ENCODE measurements at places on chromosomes 5 and 9.

DNA sequence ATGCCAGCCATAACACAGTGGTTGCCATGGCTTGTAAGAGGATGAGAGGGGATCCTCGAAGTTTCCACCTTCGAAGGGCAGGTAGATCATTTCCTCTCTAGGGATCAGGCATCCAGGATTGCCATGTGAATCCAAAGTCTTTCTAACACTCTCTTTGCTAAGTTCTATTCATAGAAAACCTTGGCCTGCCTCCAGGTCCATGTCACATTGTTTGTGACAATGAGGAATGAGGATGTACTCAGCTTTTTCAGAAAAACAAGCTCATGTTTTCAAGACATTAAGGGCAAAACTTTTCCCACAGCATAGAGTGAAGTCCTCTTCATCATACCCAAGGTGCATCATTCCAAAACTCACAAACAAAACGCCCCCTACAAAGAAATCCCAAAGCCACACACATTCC, 19.6 kb downstream of the ESM1 start:
- DNase-seq: no peak

GRCh38 chr9:130857864-130858738, 23.0 kb downstream of the ABL1 start:
- DNase-seq: no peak

GRCh38 chr5:40660751-40661150, 19.0 kb upstream of the PTGER4 start:
- no peak for DNase-seq

GRCh38 chr5:14136228-14136627, 6.9 kb upstream of the TRIO start:
- DNase-seq: no peak

- peak; percentile 40 for DNase-seq
Measured at GRCh38 chr5:17103461-17103860, 114.0 kb upstream of the BASP1 start.

DNA sequence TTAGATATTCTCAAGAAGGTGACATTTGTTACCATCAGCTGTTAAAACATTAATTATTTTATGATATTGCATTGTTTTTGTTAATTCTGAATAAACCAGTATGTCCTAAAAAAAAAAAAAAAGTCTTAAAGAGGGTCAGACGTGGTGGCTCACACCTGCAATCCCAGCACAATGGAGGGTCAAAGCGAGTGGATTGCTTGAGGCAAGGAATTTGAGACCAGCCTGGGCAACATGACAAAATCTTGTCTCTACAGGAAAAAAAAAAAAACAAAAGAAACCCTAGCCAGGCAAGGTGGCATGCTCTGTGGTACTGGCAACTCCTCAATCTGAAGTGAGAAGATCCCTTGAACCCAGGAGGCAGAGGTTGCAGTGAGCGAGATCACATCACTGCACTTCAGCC, 46.8 kb downstream of the CYLC2 start:
- no peak for DNase-seq

DNA sequence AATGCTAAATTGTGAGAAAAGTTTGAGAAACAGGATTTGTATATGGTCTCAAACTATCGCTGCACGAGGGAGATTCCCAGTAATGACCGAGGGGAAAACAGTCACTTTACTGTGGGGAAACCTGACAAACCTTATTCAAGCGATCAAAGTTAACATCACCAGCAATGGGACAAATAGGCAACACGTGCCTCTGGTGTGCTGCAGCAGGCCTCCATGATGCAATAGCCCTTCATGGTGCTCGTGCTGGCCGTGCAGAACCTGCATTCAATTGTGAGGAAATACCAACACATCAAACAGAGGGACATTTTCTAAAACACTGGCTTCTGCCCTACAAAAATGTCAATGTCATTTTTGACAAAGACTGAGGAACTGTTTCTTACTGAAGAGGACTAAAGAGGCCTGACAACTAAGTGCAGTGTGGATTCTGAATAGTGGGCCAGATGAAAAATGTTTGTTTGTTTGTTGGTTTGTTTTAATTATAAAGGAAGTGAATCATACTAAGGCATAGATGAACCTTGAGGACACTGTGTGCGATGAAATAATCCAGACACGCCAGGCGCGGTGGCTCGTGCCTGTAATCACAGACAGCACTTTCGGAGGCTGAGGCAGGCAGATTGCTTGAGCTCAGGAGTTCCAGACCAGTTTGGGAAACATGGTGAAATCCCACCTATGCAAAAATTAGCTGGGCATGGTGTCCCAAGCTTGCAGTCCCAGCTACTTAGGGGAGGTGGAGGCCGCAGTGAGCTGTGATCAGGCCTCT, 17.6 kb upstream of the MARCHF6 start:
- no peak for DNase-seq

DNA sequence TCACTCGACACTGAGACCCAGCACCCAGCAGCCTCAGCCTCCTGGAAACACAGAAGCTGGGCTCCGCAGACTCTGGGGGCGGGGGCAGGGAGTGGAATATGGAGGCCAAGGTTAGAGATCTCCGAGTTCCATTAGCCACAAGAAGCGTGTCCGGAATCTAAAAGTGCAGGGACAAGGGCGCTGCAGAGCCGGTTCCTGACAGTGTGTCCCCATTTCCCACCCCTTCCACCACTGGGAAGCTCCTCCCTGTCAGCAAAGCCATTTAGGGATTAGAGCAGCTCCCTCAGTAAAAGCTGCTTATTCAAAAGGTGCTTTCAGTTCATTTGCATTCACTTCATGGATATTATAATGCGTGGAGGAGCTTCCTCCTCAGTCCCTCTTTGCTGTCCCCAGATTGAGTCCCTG, 74.1 kb upstream of the HSPA9 start:
- no peak for DNase-seq

GRCh38 chr5:131536850-131537448, 98.1 kb downstream of the RAPGEF6 start:
- no peak for DNase-seq

DNA sequence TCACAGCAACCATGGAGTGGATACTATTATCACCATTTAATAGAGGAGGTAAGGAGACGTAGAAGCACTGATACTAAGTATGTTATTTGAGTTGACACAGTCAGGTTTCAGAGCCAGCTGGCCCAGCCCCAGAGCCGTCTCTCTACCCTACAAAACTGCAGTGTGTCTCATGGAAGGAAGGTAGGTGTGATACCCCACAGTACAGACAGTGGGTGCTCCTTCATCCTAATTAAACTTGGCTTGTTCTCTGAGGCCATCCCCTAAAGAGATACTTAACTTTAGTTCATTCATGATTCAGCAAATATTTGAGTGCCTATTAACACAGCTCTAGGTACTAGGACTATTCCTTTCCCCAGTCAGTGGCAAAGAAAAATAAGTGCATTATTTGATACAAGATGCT, 22.6 kb downstream of the PIP5K1B start:
- DNase-seq: no peak

- no peak for DNase-seq
Measured at GRCh38 chr9:133848471-133849109, 110.4 kb upstream of the SARDH start.

DNA sequence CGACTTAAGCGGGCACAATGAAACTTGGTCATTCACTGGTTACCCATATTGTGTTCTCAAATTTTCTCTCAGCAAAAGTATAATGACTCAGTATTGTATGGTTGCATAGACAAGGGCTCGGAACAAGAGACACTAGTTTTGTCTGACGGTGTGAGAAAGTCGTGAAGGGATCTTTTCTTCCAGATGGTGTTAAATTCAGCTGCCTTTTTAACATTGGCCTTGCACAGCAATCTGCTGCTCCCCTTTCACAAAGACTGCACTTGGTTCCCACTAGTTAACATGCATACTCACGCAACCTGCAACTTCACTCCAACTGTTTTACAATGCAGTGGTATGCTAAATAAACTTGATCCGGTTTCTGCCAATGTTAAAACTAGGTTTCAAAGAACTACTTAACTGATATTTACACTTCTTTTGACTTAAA, 219.2 kb downstream of the MEF2C start:
- no peak for DNase-seq

- DNase-seq: no peak
Measured at GRCh38 chr5:131769336-131769735, 27.5 kb downstream of the FNIP1 start.

DNA sequence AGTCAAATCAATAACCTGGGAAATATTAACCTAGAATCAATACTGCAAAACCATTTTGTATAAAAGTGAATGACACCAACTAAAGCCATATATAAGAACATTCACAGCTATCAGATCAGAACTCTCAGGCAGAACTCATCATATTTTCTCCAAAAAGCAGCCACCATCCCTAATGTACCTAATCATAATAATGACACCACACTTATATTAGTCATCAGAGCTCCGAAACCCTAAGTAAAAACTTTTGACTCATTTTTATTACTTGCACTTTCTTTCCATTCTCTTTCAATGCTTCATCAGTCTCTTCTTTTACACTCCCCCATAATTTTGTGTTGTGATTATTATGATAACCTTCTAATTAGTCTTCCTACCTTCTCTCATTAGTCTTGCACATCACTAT, 45.3 kb downstream of the INSL6 start:
- DNase-seq: no peak

- no peak for DNase-seq
Measured at GRCh38 chr5:8827696-8828095, 718.2 kb downstream of the SEMA5A start.

GRCh38 chr5:171773106-171773505, 12.5 kb upstream of the SMIM23 start:
- no peak for DNase-seq

DNA sequence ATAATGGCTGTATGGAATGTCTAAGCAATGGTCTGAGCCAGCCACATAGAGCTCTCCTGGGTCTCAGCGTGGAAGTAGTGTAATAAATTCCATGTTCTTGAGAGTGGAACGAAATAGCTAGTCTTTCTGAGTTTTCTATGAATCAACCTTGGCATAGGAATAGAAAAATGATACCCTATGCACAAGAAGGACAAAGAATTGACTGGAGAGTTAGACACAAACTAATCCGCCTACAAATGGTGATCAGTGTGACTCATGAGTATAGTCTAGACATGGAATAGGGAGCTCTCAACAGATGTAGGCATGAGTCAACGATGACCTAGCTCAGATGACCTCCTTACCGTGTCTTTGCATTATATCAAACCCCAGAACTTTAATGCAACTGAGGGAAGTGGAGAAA, 256.8 kb upstream of the GRIN3A start:
- DNase-seq: no peak
